ENCODE measurements at places on chromosomes 2 and 18. TPM values are rescaled to one million over a fixed set of nuclear protein-coding genes. Genes with fewer than 3 reads are reported as not detected.

- no peak for DNase-seq
These were observed 63.8 kb downstream of the PIK3C3 start for GRCh38 chr18:42018831-42019230.

DNA sequence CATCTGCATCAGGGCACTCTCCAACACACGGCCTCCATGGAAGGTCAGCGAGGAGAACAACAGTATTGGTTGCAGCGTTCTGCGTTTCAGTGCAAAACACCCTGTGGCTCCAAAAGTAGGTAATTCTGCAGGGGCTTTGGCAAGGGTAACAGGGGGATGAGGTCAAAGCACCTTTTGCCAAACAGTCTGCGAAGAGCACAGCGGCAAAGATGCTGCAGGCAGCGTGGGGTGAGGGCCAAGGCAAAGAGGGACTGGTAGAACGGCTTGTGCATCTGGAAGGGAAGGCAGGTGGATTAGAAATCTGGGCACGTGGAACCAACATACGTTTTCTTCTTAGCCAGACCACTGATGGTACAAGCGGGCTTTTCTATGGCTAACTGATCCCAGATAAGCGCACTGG, 26.6 kb upstream of the GBX2 start:
- no peak for DNase-seq

DNA sequence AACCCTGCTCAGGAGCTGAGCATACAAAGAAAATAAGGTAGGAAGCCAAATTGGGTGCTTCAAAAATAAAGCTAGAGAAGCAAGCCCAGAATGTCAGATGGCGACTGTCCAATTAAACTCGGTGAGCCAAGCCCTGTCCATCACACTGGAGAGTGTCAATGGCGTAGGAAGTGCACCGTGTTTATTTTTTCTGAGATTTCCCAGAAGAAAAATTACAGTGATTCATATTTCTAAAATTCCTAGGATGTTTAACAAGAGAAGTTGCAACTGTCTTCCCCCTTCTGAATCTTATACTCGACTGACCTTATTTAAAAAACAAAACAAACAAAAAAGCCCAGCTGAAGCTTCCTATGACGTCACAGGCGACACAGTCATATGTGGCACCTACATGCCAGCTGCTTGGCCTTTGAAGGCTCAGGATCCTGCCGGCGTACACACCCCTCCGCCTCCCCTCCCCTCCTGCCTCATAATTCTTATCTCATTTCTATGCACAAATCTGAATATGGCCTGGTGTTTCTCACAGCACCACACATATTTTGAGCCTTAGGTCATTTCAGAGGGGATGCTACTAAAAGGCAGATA, 60.8 kb downstream of the MBP start:
- peak; percentile 88 for DNase-seq

- no peak for DNase-seq
These were observed 133.8 kb upstream of the NT5C1B start for GRCh38 chr2:18723219-18723618.

GRCh38 chr2:29010946-29011345, 29.8 kb downstream of the TOGARAM2 start:
- DNase-seq, result peak; percentile 84

GRCh38 chr2:101185085-101185484, 33.9 kb upstream of the TBC1D8 start:
- DNase-seq, result no peak

- DNase-seq, result no peak
These were observed 3.2 kb downstream of the RAB3GAP1 start for GRCh38 chr2:135055182-135055786.

DNA sequence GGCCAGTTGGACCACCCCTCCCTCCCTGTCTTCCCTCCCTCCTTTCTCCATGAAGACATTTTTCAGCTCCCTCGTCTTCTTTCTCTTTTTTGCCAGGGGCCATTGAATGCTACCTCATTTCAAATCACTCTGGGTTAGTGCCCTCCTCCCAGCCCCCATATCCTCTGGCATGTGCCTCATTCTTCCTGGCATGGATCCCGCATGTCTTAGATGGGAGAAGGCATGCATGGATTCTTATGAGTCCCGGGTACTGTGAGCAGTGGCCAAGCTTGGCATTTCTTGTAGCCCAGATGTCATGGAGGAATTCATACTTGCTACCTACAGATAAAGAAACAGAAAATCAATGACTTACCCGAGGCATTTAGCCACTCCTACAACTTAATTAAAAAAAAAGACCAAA, 9.0 kb upstream of the HAAO start:
- no peak for DNase-seq

- DNase-seq, result no peak
These were observed 122.9 kb downstream of the COPS8 start for GRCh38 chr2:237208373-237209260.

DNA sequence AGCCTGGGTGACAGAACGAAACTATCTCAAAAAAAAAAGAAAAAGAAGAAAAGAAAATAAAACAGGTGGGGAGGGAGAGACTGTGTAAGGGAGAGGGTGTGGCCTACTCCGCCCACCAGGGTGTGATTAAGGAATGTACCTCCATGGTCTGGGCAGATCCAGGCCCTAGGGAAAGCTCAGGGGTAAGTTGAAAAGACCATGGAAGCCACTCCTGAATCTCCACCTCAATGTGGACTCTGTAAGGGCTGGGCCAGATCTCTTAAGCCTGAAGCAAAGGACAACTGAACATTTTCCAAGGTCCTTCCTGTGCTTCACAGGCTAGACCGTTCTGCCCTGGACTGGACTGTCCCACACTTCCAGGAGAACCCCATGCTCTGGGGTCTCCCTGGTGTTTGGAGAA, 9.7 kb upstream of the ATG16L1 start:
- DNase-seq, result peak; percentile 44

GRCh38 chr2:161250864-161251436, 57.3 kb upstream of the PSMD14 start:
- DNase-seq, result peak; percentile 79

- DNase-seq, result no peak
These were observed 42.4 kb upstream of the MTIF2 start for GRCh38 chr2:55311444-55311870.

DNA sequence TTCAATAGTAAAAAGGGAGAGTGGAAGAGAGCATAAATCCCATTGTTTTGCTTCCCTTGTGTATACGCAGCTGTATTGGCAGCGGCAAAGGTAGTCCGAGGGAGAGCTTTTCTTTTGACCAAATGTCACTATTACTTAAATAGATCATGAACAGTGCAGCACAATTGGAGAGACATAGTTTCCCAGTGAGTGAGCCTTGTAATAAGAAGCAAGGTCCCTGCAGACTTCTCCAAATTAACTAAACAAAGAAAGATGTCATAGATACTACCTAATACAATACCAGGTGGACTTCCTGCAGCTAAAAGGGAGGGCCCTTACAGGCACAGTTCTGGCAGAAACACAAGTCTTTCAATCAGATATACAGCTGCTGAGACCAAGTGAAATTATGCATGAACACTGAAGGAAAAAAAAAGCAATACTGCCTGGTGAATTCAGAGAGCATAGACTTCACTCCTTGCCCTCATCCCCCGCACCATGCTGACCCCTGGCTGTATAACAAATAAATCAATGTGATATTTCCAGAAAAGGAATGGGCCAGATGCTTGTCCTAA, 404.7 kb upstream of the CDH2 start:
- no peak for DNase-seq

The CHN1 gene
- total RNA-seq, result 3.9 TPM

The C2orf15 gene
- not detected for total RNA-seq

The DQX1 gene
- total RNA-seq, result 6.6 TPM

The MDH1 gene
- 199 TPM for total RNA-seq

The KCNIP3 gene
- total RNA-seq, result 1.3 TPM

The SERPINB10 gene
- total RNA-seq, result 0.73 TPM

The MYL1 gene
- not detected for total RNA-seq

The NEB gene
- 0.72 TPM for total RNA-seq

The PCARE gene
- not detected for total RNA-seq
